ENCODE measurements at places on chromosomes 5 and 9. TPM values are rescaled to one million over a fixed set of nuclear protein-coding genes. Genes with fewer than 3 reads are reported as not detected.

The MLANA gene
- not detected for total RNA-seq

The HMCN2 gene
- total RNA-seq, result not detected

- H3K4me3 ChIP-seq, result no peak overlapping the region
- H3K27me3 ChIP-seq, result peaks cover 2% of the 10 kb centered on the region
These were observed 216.7 kb downstream of the BNC2 start for GRCh38 chr9:16653491-16654399.

- no peaks in the 10 kb centered on the region for H3K4me1 ChIP-seq
- H3K27ac ChIP-seq, result no peak overlapping the region
- DNase-seq, result no peak
- H3K4me3 ChIP-seq, result no peak overlapping the region
- H3K36me3 ChIP-seq, result no peaks in the 10 kb centered on the region
These were observed 1584.4 kb downstream of the EFNA5 start for GRCh38 chr5:106086352-106086751.
